ENCODE measurements at places on chromosomes 13 and 19.
A peak's percentile ranks its signal among the peaks of the same experiment; 100 is the strongest.

- no peak for DNase-seq
These were observed 475.8 kb downstream of the FOXO1 start for GRCh38 chr13:40190641-40191100.

GRCh38 chr13:32010136-32010535 is 21.4 kb upstream of the FRY start:
- no peak for DNase-seq

GRCh38 chr13:105758918-105759860 is 776.3 kb downstream of the EFNB2 start:
- DNase-seq: no peak

DNA sequence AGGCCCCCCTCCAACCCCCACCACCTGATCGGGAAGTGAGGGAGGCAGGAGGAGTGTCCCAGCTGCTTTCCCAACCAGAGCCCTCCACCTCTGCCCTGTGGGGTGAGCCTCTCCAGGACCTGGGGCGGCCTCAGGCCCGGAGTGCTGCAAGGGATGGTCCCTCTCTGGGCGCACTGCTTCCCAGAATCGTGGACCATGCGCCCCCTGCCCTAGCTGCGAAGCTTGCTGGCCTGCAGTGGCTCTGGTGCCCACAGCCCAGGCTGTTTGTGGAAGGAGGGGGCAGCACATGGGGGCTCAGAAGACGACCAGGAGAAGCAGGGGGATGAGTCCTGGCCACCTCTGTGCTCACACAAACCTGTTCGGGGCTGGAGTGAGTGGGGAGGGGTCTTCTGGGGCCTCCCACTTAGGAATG is 33.6 kb downstream of the CEBPG start:
- no peak for DNase-seq

GRCh38 chr13:83386609-83387008 is 495.7 kb downstream of the SLITRK1 start:
- no peak for DNase-seq

DNA sequence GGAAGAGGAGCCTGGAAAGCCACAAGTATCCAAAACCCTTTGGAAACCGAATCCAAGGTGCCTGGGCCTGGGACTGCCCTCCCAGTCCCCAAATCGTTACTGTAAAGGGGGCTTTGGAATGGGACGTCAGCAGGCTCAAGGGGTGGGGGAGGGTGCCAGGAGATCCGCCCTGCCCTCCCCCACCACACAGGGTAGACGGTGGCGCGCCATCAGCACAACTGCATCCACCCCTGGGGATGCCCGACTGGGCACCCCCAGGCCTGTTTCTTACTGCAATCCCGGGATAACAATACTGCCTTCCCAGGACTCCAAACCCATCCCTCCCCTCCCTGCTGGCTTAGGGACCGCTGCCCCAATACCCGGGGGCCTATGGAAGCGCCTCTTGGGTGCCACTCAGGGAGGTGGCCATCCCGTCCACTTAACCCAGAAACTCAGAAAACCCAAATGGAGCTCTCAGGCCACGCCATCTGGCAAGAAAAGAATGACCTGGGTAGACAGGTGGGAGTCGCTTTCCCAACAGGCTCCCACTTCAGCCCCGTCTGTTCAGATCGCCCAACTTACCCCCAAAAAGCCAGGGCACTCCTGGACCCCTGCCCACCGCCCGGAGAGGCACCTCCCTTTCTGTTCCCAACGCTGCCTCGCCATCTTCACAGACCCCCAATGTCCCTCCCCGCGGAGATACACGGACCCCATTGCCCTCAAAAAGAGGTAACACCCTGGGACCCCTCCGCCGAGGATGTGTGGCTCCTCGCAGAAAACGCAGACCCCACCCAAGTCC is 2.4 kb downstream of the KLF16 start:
- no peak for DNase-seq

DNA sequence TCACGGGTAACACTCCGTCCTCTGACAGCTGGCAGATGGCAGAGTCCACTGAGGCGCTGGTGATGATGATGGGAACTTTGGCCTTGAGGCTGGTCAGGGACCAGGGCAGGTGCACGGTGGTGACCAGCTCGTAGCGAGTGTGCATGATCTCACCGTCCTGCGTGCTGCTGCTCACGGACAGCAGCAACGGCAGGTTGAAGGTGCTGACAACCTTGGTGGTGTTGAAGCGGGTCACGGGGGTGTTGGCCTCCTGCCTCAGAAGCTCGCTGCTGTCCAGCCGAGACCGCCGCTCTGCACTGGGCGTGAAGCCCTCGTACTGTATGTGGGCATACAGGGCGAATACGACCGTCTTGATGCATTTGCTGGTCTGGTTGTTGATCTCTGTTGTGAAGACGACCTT is 11.6 kb downstream of the ARRDC5 start:
- no peak for DNase-seq

GRCh38 chr13:44362394-44363040 is 11.1 kb upstream of the SERP2 start:
- DNase-seq: no peak

- DNase-seq: no peak
These were observed 351.2 kb upstream of the ARGLU1 start for GRCh38 chr13:106919133-106919532.

DNA sequence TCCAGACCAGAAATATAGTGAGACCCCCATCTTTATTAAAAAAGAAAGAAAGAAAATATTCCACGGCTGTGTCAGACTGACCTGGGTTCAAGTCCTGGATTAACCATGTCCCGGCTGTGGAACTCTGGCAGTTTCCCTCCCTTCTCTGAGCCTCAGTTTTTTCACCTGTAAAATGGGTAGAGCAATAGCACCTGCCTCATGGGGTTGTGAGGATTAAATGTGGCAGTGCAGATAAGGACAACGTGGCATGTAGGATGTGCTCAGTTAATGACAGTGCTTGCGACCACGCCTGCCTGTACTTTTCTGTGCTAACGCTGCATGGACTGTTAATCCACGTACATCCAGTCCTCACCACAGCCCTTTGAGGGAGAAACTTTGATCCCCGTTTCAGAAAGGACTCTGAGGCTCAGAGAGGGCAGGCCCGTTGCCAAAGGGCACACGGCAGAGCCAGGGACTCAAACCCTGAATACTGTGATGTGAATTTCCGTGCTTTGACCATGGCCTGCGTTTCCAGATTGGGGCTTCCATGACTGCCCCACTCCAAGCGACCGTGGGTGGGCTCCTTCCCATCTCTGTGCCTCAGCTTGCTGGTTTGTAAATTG is 16.1 kb downstream of the SBK2 start:
- DNase-seq: no peak

DNA sequence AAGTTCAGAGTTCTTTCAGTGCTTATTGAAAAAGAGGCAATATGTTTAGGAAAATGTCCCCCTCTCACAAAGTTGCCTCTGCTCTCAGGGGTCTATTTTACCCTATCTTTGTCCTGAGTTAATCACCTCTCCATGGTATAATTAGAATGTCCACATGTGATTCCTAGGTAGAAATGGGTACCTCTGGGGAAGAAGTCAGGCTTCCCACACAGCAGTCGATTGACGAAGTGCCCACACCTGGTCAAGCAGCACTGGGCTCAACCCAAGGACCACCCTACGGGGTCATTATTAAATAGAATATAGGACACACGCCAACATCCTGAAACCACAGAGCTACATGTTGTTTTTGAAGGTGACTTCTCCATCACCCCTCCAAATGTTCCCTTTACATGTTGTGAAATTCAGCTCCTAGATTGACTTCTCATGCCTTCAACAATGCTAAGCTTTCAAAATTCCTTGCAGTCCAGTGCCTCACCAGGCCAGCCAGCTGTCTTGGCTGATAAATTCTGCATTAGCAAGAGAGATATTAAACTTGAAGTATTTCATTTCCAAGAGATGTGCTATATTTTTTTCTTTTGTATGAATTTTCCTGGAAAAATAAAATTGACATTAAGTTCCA is 43.6 kb upstream of the FAM124A start:
- no peak for DNase-seq

- peak; percentile 34 for DNase-seq
These were observed 40.2 kb upstream of the NPAS1 start for GRCh38 chr19:46979126-46980105.

- no peak for DNase-seq
These were observed 51.6 kb downstream of the TMEM255B start for GRCh38 chr13:113810640-113811039.

DNA sequence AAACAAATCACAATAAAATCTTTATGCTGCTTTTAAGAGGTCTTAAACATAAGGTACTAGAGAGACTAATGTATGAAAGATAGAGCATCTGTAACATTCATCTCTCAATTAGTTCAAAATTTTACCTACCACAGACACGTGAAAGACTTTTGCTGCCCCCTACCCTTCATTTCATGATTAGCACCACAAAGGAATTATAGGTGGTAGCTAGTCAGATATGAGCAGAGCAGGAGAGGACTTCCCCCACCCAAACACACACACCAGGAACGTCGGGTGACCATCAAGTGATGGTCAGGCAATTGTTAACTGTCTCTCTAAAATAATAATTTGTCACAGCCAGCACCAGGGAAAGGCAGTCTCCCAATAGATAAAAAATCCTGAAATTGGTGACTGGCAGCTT is 1531.7 kb upstream of the SPRY2 start:
- DNase-seq: no peak

DNA sequence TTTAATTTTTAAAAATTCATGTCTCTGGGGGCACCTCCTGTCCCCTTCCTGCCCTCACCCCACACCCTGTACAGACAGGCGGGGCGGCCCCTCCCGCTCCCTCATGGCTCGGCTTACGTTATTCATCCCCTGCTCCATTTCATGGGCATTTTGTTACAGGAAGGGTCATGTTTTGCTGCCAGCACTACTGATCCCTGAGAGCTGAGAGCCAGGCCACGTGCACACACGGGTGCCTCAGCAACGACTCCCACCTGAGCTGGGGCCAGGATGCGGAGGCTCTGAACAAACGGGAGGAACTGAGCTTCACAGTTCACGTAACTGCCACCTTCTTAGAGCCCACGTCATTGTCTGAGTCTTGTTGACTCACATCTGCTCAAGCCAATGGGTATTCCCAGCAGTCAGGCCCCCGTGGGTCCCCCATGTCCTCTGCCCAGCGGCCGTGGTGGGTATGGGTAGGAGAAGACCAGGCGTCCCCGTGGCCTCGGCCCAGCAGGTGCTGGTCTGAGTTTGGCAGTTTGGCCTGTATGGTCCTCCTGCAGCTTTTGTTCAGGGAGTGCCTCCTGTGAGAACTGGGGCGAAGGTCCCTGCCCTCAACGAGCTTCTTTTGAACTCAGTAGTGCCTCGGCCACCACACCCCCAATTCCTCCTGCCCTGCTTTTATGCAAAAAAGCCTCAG is 16.4 kb upstream of the TMEM255B start:
- no peak for DNase-seq

DNA sequence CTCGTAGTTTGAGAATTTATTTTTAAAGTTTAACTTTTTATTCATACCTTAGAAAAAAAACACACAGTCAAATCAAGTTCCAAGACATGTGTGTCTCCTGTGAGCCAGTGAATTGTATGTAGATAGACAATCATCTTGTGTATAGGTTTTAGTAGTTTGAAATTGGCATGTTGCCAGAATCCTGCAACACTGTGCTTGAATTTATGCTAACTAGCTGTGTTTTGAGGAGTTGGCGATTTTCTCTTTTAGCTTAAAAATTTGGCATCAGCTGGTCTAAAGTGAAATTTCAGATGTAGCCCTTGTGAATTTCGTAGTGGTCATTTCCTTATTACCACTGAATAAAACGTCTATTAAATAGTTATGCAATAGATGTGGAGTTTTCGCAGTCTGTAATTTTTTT is 213.2 kb downstream of the ATP8A2 start:
- no peak for DNase-seq

DNA sequence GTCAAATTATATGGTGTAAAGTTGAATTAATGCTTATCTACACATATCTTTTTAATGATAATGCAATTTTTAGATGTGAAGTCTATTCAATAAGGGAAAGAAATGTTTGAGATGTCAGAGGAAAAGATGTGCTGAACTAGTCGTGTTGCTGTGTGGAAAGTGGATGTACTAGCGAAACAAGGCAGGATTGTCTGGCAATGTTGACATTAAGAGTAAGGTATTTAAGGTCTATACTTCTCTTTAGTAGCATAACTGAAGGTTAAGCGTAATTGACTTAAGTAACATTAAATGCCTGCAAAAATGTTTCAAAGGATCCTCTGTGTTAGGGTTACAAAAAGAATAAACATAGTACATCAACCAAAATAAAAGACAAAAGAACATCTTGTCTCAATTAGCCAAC is 787.3 kb upstream of the KLHL1 start:
- DNase-seq: no peak

DNA sequence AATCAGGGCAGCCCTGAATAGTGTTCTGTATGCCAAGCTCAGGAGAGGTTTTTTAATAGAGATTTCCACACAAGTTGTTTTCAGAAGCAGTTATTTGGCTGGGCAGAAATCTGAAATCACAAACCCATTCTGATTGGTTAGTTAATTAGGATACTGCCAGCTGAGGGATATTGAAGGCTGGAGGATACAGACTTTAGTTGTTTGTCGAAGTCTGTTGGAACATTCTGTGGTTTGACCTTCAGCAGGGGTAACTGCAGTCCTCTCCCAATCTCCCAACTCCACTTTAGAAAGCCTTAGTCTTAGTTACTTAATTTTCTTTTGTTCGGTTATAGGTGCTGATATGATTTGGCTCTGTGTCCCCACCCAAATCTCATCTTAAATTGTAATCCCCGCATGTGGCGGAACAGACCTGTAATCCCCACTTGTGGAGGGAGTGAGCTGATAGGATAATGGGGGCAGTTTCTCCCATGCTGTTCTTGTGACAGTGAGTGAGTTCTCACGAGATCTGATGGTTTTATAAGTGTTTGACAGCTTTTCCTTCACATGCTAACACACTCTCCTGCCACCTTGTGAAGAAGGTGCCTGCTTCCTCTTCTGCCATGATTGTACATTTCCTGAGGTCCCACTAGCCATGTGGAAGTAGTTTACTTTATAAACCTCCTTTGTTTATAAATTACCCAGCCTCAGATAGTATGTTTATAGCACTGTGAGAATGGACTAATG is 169.2 kb downstream of the GPC5 start:
- no peak for DNase-seq

- no peak for DNase-seq
These were observed 129.7 kb downstream of the SLC7A1 start for GRCh38 chr13:29465741-29466293.

DNA sequence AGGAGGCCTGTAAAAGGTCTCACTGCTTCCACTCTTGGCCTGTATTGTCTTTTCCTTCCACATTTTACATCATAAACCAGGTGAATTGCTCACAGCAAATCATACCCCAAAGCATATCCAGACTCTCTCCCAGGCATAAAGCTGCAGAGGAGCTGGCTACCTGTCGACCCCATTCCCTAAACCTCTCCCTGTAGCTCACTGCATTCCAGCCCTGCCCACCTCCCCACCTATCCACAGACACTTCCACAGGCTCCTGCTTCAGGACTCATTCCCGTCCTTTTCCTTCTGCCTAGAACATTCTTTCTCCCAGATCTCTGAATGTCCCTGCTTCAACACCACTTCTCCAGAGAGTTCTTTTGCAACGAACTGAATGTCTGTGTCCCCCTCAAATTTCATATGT is 46.4 kb upstream of the STARD13 start:
- DNase-seq: no peak

DNA sequence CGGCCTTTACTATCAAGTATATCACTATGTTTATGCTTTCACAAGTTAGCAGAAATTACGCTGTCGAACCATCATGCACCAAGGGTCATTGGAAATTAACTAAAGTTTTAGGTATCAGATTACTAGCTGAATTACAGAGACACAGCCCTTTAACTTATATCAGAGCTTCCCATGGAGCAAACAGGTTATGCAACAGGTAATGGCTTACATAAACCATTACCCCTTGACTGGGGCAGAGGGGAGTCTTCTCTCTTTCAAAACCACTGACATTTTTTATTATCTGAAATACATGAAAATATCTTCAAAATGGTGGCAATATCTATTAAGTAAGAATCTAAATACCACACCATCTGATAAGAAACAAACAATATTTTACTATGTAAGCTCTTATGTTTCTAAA is 1692.9 kb upstream of the SLC10A2 start:
- no peak for DNase-seq

- DNase-seq: no peak
These were observed 193.2 kb downstream of the IRS2 start for GRCh38 chr13:109593230-109593629.
